Left renal pelvis (tissue), 4 donors: ENCODE measurements at places on chromosomes 6 and 20.

DNA sequence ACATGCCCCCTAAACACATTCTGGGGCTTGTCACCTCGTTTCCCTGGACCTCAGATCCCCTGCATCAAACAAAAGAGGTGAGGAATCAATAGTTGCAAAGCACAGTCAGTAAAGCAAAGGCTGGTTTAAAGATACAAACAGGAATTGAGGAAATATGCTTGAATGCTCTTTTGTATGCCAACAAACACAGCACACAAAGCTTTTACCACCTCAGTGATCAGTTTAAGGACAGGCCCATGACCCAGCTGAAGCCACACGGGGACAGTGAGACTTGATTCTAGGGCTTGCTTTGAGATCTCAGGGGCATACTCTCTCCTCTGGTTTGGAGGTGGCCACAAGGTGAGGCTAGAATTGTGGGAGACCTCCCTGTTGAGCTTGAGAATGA is 182.9 kb upstream of the CST7 start:
- no peak for DNase-seq

DNA sequence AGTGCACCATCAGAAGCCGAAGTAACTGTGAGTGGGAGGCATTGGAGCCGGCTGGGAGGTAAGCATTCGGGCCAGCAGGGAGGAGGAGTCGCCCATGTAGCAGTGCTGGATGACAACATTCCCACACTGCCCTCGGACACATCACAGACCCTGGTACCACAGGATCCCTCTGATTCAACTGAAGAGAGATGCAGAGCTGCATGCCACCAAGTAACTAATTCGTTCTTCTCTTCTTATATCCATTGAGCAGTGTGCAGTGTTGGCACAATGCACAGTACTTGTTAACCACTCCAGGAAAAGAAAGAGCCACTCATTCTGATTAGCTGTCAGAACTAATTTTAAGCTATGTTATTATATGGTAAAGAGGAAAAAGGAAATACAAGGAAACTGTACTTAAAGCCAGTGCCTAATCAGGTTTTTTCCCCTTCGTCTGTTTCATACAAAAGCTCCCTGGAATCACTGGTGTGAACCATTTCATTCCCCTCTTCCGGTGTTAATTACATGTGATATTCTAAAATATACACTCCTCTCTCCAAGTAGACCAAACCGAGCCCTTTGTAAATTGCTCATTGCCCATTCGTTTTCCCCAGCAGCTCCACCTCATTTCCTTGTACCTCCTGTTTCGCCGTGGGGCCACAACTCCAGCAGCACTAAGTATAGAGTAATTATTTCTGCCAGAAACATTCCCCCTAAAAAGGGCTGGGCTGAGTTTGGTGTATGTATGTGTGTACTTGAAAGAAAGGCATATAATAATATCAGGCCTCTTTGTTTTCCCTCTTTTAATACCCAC is 32.4 kb upstream of the ADTRP start:
- no peak for DNase-seq

DNA sequence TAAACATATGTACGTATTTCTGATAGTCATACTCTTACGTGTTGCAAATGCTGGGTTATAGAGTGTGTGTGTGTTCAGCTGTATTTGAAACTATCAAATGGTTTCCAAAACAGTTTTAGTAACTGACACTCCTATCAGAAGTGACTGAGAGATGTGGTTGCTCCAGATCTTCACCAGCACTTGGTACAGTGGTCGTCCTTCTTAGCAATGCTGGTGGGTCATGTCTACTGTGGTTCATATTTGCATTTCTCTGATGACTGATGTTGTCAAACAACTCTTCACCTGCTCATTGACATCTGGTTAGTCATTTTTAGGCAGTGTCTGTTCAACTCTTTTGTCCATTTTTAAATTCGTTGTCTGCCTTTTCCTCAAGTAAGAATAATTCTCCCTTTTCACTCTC is 259.3 kb downstream of the KIF16B start:
- no peak for DNase-seq

GRCh38 chr6:28907394-28907793 is 16.4 kb downstream of the TRIM27 start:
- no peak for DNase-seq

DNA sequence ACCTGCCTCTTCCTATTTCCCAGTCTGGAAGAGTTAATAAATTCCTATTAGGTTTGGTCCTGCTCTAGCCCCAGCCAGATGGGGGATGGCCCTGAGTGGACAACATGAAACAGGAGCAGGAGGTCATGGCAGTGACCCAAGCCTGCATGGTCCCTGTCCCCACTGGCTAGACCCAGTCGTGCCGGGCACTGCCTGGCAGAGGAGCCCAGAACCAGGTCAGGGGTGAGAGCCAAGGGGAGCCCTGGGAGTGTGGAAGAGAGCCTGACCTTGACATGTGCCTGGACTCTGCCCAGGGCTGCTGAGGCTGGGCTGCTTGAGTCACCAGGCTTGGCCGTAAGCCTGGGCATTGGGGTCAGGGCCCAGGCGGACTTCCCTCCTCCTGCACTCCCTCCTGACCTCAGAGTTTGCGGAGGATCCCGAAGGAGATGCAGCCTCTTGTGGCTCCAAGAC is 3.6 kb downstream of the AVP start:
- DNase-seq = no peak
